ENCODE measurements at places on chromosomes 5 and 9. TPM values are rescaled to one million over a fixed set of nuclear protein-coding genes. Genes with fewer than 3 reads are reported as not detected.

DNA sequence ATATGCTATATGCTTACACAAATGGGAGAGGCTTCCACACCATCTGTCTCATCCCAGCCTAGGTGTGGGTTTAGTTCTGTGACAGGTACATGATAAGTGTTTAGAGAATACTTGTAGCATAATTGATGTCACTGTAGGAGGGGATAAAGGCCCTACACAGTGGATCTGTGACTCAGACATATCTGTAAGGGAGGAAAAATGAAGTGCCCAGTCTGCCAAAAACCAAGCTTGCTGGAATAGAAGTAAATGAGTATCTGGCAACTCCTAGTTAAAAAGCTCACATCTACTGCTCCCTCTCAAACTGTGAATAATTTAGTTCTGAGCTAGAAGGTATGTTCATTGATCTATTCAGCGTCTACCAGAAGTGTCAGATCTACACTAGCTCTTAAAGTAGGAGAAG is 38.9 kb upstream of the FAM174A start:
- no peak for DNase-seq

- no peak for DNase-seq
Measured at GRCh38 chr9:120534266-120534665, 45.7 kb downstream of the CDK5RAP2 start.

The IFNK gene
- not detected for total RNA-seq

GRCh38 chr5:174834081-174834480 is 109.7 kb downstream of the MSX2 start:
- no peak for DNase-seq

GRCh38 chr9:112135706-112136105 is 39.4 kb downstream of the SUSD1 start:
- no peak for DNase-seq

- DNase-seq: no peak
Measured at GRCh38 chr9:113690055-113690740, 185.9 kb upstream of the ZNF618 start.

DNA sequence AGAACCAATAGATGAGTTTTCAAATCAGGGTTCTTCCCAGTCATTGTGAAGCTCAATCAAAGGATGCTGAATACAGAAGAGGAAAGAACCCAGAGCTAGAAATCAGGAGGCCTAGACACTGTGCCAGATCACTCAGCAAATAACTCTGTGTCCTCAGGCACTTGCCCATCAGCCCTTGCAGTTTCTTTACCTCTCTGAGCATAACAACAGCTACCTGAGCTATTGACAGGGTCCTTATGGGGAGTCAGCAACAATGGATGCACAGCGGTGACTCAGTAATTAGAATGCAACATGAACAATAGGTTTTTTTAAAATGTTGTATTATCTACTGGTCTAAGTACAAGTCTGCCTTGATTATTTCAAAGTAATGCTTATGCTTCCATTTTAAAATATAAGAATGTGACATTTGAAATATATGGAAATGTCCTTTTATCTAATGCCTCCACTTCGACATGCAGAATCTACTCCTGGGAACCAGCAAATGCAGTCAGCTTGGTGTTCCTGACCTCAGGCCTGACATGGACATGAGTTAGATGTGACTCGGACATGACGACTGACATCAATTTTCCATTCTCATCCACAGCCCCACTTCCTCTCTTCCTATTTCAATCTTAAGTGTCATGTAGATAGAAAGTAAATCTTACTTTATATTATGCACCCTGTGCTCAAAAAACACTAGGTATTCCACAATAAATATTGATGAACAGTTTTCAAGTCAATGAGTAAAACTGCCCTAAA is 155.0 kb downstream of the TLE1 start:
- DNase-seq: no peak

The LRRC19 gene
- not detected for total RNA-seq

GRCh38 chr5:166883016-166883415 is 1408.4 kb upstream of the WWC1 start:
- no peak for DNase-seq

DNA sequence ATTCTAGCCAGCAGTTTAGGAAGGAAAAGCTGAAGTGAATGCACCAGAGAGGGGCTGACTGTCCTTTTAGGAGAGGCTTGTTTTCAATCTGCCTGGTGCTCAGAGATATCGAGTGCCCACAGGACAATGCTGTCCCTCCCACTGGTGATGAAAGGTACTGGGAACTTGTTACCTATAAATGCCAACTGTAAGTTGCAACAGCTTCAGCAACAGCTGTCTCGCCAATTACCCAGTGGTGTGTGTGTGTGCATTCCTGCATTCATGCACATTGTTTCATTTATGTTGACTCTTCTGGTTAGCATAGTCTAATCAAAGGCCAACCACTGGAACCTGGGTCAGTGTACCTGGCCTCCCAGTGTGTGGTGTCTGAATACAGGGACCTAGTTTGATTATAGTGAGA is 161.1 kb downstream of the CSNK1G3 start:
- no peak for DNase-seq

GRCh38 chr9:4970970-4971641 is 14.0 kb upstream of the JAK2 start:
- DNase-seq: no peak

DNA sequence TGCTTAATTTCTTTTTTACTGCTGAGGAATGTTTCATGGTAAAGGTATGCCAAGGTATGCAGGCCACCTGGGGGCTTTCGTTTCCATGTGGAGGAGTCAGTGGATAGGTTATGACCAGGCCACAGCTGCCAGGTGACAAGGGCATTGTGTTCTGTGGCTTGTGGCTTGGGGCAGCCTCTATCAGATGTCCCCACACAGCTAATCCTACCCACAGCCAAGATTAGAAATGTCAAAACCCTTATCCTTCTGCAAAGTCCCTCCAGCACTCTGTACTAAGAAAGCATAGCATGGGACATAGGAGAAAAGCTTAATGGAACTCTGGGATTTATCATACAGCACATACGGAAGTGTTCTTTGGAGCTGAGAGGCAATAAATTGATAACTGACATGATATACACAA is 171.2 kb upstream of the S1PR3 start:
- DNase-seq: no peak

GRCh38 chr5:61966997-61967396 is 339.0 kb upstream of the KIF2A start:
- no peak for DNase-seq

DNA sequence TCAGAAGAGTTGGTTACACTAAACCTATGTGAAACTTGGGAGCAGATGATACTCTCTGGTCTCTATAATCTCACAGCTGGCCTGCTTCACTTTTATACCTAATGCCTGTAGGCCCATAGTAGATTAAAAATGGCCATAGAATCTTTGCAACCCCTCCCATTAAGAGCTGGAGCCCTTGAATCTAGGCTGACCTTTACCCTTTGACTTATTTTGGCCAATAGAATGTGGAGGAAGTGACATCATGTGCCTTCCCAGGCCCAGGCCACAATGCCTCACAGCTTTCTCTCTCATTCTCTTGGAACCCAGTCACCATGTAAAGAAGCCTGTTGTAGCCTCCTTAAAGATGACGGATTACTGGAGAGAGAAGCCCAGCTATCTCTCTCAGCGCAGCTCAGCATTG is 251.0 kb downstream of the NR3C1 start:
- DNase-seq: no peak

GRCh38 chr5:10303699-10304170 is 4.0 kb downstream of the CMBL start:
- peak; percentile 48 for DNase-seq

The GLRA1 gene
- total RNA-seq: not detected

DNA sequence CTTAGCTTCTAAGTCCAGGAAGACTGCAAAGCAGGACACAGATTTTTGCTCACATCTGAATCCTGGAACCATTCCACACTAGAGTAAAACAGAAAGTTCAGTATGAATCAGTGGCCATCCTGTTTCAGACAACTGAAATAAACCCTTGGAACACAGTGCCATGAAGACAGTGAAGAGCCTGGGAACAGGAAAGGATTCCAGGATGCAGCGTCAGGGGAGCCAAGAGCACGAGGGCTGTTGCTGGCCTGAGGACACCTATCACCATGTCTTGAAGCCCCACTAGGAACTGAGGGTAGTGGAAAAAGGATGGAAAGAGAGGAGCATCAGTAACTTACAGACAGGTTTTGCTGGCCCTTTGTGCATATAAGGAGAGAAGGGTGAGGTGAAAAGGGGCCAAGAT is 115.3 kb upstream of the FSTL4 start:
- DNase-seq: no peak

- DNase-seq: no peak
Measured at GRCh38 chr5:145830594-145830993, 4.5 kb downstream of the PRELID2 start.

DNA sequence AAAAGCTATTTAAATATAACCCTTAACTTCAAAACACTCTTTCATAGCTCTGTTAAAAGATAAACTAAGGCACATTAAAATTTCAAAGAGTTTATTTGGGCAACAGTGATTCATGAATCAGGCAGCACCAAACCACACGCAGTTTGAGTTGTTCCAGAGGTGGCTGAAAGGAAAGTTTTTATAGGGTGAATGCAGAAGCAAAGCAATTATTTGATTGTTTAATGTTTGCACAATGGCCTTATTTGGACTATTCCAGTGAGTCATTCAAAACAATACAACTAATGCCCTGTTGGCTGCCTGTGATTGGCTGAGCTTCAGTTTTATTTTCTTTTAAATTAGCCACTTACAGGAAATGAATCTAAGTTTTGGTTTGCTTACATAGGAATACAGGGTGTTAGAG is 125.3 kb downstream of the CEP120 start:
- no peak for DNase-seq

DNA sequence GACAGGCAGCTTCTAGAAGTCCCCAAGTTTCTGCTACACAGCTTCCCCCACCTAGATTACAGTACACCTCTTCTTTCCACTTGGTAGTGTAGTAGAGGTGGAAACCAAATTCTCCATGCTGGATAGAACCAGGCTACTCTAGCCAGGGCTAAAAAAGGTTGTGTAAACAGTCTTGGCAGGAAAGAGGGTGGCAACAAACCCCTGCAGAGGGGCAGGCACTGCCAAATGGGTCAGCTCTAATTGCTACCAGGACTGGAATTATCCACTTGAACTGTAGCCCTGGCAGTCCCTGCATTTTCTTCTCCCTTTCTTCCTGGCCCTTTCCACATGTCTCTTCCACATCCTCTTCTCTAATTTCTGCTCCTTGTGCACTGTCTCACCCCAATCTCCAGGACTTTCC is 24.8 kb downstream of the RANBP3L start:
- no peak for DNase-seq

The HNRNPA0 gene
- total RNA-seq: 7.3 TPM

DNA sequence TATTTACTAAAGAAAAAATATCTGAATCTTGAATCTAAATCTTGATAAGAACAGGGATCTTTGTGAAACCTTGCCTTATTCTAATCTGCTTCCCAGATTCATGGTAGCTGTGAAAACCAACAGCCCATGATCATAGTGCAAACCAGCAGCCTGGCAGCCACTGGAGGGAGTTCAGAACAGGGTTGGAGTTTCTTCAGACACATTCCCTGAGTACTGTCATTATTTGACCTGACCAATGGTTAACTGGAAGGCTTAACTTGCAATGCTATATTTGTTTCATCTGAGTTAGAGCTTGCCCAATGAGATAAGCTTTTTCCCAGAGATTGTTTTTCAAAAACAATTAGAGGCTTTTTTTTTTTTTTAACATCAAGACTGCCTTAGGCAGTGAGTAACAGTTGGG is 47.8 kb downstream of the LOX start:
- no peak for DNase-seq

DNA sequence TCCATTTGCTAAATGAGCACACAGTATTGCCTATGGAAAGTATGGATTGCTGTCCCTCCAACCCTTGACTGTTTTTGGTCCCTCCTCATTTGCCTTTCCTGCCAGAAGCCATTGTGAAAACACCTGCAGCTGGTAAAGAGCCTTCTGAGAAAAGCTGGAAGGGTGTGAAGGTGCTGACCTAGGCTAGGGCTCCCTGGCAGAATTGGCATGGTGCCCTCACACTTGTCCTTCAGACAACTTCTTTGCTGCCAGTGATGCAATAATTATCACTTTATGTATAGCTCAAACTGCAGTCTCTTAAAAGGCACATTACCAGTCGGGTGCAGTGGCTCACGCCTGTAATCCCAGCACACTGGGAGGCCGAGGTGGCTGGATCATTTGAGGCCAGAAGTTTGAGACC is 4.2 kb downstream of the TXNDC15 start:
- peak; percentile 47 for DNase-seq
